ENCODE measurements at places on chromosomes 5 and 9.

DNA sequence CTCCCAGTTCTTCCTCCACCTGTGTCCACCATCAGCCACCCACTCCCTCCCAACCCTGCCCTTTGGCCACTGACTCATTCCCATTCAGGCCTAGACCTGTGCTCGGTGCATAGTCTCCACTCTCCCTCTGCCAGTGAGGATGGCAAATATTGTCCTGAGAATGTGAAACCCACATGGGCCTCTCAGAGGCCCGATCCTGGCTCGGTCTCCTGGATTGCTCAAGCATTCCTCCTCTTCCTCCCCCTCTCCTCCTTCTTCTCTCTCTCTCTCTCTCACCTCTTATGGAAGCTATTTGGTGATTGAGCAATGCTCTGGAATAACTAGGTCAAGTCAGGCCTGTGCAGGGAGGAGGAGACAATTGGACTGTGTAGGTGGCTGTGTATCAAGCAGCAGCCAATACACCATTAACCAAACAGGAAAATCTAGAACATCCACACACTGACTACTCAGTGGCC is 99.9 kb downstream of the KLF4 start:
- DNase-seq, result peak; percentile 97

GRCh38 chr5:57497733-57498132 is 15.1 kb upstream of the ACTBL2 start:
- no peak for DNase-seq

DNA sequence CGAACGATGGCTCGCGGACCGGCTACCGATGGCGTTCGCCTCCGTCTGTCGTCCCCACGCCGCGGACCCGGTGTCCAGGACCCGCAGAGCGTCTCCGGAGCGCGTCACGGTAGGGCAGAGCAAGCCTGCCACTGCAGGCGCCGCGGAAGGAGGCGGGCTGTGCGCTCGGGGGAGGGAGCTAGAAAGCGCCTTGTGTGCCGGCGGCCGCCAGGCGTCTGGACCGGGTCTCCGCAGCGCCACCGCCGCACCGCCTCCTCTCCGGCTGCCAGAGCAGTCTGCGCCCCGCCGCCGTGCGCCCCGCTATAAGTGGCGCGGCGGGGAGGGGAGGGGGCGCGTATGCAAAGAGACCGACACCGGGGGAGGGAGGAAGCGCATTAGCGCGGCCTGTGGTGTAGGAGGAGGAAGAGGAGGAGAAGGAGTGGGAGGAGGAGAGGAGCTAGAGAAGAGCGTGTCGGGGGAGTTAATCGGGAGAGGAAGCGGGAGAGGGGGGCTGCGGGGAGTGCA is at the start of gene ENC1:
ENC1 (minus strand) TSS at position 279 of the 504 bp plus-strand sequence. CDS start 4,243 bp downstream, outside the sequence.
- DNase-seq, result peak; percentile 88

- DNase-seq, result peak; percentile 47
Observed at GRCh38 chr9:2787065-2787464, 56.8 kb downstream of the PUM3 start.

DNA sequence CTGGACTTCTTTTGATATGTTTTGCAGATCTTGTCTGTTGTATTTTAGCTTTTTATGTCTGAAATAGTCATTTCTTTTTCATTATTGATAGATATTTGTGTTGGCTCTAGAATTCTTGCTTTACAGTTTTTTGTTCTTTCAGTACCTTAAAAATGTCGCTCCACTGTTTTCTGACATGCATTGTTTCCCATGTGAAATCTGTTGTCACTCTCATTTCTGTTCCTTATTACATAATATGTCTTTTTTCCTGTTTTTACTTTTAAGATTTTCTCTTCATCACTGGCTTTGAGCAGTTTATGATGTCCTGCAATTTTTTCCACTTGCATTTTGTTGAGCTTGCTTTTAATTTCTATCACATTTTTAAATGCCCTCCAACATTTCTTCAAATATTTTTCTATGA is 270.4 kb upstream of the TARS1 start:
- DNase-seq, result no peak

GRCh38 chr9:115162946-115163345 is 45.0 kb upstream of the TNC start:
- DNase-seq, result no peak

DNA sequence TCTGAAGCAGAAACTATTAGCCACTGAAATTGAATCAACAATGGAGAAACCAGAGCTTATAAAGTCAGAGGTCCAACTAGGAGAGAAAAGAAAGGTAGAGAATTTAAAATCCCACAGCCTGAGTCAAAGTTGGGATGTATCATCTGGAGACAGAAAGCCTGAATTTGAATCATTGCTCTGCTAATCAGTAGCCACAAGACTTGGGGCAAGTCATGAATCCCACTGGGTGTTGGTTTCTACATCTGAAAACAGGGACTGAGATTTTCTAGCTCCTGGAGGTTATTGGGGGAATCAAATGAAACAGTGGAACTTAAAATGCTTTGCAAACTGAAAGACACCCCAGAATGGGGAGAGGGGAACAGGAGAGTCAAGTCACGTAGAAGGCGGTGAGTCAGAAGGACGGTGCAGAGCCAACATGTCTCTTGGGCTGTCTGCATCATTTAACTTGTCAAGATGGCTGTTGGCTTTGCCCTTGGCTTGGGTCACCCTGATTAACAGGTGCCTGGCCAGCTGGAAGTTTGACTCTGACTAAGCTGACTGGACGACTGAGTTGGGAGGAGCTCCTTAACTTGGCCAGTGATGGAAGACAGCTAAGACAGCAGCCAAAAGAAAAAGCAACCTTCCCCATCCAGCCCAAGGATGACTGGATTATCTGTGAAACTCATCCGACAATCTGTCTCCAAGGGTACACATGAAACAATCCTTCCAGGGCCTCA is 60.6 kb upstream of the ADRA1B start:
- DNase-seq, result no peak

All from mammary epithelial cell (primary cell).